Activated CD4-positive, alpha-beta T cell treated with anti-CD3 and anti-CD28 coated beads for 4 hours (primary cell): ENCODE measurements at places on chromosomes 11 and 22.

- DNase-seq: no peak
These were observed 770 bp upstream of the TSG101 start for GRCh38 chr11:18527512-18527911.

- no peak for DNase-seq
These were observed 33.1 kb upstream of the CBX7 start for GRCh38 chr22:39185601-39186012.

- DNase-seq: no peak
These were observed 530.3 kb downstream of the TBC1D22A start for GRCh38 chr22:47292546-47293320.

DNA sequence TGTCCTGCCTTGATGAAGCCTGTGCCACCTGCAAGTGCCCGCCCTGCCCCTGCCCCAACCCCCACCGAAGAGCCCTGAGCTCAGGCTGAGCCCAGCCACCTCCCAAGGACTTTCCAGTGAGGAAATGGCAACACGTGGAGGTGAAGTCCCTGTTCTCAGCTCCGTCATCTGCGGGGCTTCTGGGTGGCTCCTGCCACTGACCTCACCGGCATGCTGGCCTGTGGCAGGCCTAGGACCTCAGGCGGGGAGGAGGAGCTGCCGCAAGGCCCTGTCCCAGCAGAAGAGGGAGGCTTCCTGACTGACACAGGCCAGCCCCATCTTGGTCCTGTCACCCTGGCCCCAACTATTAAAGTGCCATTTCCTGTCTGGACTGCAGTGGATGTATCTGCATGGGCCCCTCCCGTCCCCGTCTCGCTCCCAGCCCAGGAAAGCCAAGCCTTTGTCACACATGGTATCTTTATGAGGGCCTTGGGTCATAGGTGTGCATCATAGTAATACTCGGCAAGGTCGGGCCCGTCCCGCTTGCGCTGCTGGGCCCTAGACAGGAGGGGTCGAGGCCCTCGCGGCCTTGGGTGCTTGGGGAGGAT lies 882 bp downstream of the FREY1 start:
- DNase-seq: no peak

GRCh38 chr11:57566005-57566904 lies 1.2 kb downstream of the UBE2L6 start:
- peak; percentile 53 for DNase-seq

DNA sequence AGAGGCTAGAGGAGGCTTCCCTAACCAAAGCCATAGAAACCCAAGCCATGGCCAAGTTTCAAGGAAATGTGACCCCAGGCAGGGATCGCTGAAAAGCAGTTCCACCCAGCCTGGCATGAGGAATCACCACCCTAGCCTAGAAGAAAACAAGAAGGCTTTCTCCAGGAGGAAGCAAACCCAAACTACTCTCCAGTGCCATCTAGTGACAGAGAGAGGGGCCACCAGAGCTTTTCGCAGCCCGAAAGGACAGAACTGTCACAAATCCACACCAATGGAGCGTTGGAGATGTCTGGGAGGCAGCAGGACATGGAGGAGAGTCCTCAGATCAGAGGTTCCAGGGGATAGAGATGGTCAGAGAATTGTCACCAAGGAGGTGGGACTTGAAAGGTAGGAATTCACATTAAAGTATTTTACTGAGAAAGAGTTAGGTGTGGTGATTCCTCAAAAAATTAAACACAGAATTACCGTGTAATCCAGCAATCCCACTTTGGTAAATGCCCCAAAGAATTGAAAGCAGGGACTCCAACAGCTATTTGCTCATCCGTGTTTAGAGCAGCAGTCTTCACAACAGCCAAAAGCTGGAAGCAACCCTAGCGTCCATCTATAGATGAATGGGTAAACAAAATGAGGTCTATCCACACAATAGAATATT lies 67.3 kb upstream of the NUP50 start:
- peak; percentile 24 for DNase-seq

- DNase-seq: no peak
These were observed 613.5 kb downstream of the SOX6 start for GRCh38 chr11:15742626-15743519.

GRCh38 chr11:67240576-67241389 lies 25.5 kb upstream of the GRK2 start:
- peak; percentile 72 for DNase-seq

GRCh38 chr11:46162700-46163099 lies 41.4 kb upstream of the PHF21A start:
- DNase-seq: no peak
